KBM-7 (cell line): ENCODE measurements at places on chromosomes 6 and 20.

DNA sequence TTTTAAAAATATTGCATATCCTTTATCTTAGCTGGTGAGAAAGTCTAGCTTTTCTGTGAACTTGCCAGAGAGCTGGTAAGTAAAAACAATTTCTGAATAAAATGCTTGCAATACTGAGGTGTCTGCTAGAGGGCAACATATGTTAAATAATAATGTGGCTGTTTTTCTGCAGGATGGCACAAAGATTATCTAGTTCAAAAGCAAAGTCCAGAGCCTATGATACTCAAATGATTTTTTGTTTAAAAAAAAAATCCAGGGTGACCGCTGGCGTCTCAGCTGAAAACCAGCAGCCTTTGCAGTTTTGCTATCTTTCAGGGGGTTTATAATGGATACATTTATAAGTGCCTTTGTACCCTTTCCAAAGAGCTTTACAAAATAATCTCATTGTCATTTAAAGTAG is 194.9 kb downstream of the PHACTR1 start:
- DNase-seq = peak; percentile 87

DNA sequence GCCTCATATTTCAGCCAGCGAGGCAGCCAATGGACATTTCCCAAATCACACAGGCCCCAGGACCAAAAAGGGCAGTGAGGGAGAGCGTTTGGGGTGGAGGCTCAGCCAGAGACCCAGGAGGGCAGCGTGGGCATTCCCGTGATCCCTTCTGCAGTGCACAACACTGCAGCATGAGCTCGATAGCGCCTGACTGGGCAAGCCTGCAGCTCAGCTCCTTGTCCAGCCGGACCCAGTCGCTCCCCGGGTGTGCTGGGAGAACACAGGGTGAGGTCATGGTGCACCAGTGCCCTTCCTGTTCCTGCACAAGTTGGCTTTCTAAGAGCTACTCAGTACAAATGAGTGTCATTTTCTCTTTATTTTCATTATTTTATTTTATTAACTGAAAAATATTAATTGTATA is 5.9 kb downstream of the TTLL2 start:
- DNase-seq = no peak

DNA sequence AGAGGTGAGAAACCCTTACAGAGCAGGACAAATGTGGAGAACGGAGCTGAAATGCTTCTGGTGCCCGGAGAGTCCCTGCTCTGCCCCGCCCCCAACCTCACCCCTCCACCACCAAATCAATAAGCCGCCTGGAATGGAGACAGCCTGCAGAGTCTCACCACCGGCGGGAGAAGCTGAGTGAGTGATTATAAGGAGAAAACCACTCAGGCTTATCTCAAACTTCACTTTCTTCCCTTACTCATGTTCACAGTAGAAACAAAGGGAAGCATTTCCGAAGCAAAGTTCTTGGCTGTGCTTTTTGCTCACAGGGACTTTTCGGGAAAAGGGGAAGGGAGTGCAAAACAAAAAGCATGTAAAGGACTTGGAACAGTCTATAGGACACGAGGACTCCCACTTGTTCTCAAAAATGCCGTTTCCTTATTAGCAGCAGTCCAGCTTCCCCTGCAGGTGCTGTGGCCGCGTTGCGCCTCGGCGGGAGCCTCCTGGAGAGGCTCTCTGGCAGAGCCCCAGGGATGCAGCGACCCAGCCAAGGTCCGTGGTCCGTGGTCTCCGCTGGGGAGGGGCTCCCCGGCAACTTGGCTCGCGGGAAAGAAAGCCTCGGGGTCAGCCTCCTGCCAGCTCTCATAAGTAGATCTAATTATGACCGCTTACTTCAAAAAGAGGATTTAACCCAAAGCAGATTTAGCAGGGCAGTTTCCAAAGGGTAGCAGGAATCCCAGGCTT is 64.8 kb upstream of the TMEM30A start:
- DNase-seq = peak; percentile 34

- no peak for DNase-seq
Measured at GRCh38 chr6:117206944-117207687, 58.2 kb upstream of the VGLL2 start.

DNA sequence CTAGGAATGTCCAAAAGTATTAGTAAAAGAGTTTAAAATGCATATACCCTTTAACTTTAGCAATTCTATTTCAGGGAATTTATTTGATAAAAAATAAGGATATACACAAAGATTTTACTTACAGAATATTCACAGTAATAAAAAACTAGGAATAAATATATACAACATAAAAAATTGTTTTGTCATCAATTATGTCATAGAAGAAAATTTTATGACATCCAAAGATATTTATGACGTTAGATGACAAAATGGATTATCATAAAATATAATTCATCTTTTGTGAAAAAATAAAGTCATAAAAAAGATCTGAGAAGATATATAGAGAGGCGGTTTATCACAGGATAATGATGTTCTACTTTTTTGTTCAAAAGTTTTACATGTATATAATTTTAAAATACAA is 32.0 kb upstream of the TCF21 start:
- no peak for DNase-seq
